ENCODE measurements at places on chromosomes 13 and 19. TPM values are rescaled to one million over a fixed set of nuclear protein-coding genes. Genes with fewer than 3 reads are reported as not detected.

Gene KIR3DL2
- total RNA-seq: not detected

Gene KLHL1
- 0.05 TPM for total RNA-seq

Gene SPRED3
- 9.5 TPM for total RNA-seq

Gene CGB1
- not detected for total RNA-seq

Gene CEACAM4
- total RNA-seq: not detected

Gene STARD13
- total RNA-seq: 4.6 TPM

Gene KCNN4
- total RNA-seq: 0.14 TPM

Gene GNG7
- 12.3 TPM for total RNA-seq

Gene C2CD4C
- total RNA-seq: 5.6 TPM

Gene GARRE1
- total RNA-seq: 21.9 TPM

Gene POSTN
- total RNA-seq: 1.4 TPM

Gene CCDC70
- not detected for total RNA-seq

Gene VWA8
- total RNA-seq: 25.6 TPM

DNA sequence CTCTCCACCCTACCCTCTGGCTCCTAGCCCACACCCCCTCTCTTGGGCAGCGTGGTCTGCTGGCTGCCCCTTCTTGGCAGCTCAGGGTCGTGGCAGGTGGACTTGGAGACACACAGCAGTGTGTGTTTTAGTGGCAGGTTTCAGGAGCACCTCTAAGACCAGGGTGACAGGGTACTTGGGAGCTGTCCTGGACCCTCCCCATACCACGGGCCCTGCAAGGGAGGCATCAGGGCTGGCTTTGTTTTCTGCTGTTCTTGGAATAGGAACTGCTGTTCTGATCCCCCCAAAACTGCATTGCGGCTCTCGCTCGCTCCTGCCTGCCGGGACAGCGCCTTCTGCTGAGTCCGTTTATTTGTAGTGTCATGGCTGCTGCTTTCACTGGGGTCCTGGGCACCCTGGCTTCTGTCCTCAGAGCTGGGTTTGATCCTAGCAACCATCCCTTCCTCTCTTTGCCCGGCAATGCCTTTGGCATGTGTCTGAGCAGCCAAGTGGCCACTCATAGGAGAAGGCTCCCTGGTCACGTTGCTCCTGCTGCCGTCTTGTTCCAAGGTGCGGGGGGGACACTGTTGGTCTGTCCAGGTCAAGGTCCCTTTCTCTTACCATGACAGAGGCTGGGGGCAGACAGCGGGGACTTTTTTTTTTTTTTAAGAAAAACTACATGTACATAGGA is 12.1 kb downstream of the COMP start:
- peaks cover 86% of the 10 kb centered on the region for H3K27me3 ChIP-seq
- no peak overlapping the region for H3K27ac ChIP-seq
- no peaks in the 10 kb centered on the region for H3K36me3 ChIP-seq
- no peak for DNase-seq
- H3K4me1 ChIP-seq: no peaks in the 10 kb centered on the region
- no peak overlapping the region for H3K4me3 ChIP-seq

- DNase-seq: no peak
- H3K4me1 ChIP-seq: no peaks in the 10 kb centered on the region
- no peaks in the 10 kb centered on the region for H3K36me3 ChIP-seq
- H3K27me3 ChIP-seq: no peaks in the 10 kb centered on the region
Measured at GRCh38 chr19:28537896-28538295, 675.1 kb downstream of the UQCRFS1 start.

- DNase-seq: peak; percentile 70
- H3K36me3 ChIP-seq: no peaks in the 10 kb centered on the region
- no peaks in the 10 kb centered on the region for H3K27me3 ChIP-seq
Measured at GRCh38 chr19:13401388-13401787, 104.9 kb downstream of the CACNA1A start.

- DNase-seq: peak; percentile 52
- no peaks in the 10 kb centered on the region for H3K36me3 ChIP-seq
- no peaks in the 10 kb centered on the region for H3K27me3 ChIP-seq
- peak overlapping the region; percentile 58 for H3K27ac ChIP-seq
Measured at GRCh38 chr13:24270639-24271141, 38.7 kb upstream of the C1QTNF9 start.

DNA sequence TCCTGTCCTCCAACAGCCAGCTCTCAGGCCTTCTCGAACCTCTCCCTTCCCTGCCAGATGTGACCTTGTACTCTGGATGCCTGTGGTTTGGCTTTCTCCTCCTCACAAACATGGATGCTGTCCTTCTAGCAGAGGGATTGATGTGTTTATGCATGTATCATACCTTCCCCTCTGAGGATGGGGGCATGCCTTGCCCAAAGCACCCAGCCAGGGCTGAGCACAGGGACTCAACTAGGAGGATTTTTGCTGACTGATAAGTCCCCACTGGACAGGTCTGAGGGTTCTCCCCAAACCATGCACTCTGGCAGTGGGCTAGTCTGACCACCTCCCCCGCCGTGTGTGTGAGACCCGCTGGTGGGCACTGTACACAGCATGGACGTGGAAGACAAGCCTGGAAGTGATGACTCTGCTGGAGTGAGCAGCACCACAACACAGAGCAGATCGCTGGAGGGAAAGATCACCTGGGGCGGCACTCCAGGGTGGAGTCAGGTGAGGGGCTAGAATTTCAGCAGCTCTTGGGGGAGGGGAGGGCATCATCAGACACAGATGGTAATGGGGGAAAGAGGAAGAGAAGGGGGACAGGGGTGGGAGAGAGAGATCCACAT is 360.3 kb upstream of the ZNF507 start:
- no peaks in the 10 kb centered on the region for H3K4me1 ChIP-seq
- no peak overlapping the region for H3K27ac ChIP-seq
- no peak overlapping the region for H3K4me3 ChIP-seq
- H3K36me3 ChIP-seq: no peaks in the 10 kb centered on the region
- no peak for DNase-seq
- H3K27me3 ChIP-seq: no peaks in the 10 kb centered on the region

- peaks cover 49% of the 10 kb centered on the region for H3K36me3 ChIP-seq
- no peaks in the 10 kb centered on the region for H3K27me3 ChIP-seq
- DNase-seq: no peak
- no peak overlapping the region for H3K27ac ChIP-seq
Measured at GRCh38 chr13:60019119-60019993, 144.4 kb downstream of the DIAPH3 start.

- no peaks in the 10 kb centered on the region for H3K27me3 ChIP-seq
- no peak overlapping the region for H3K4me3 ChIP-seq
- no peaks in the 10 kb centered on the region for H3K4me1 ChIP-seq
- H3K27ac ChIP-seq: no peak overlapping the region
- H3K36me3 ChIP-seq: no peaks in the 10 kb centered on the region
Measured at GRCh38 chr13:111006506-111007031, 91.7 kb upstream of the ANKRD10 start.

DNA sequence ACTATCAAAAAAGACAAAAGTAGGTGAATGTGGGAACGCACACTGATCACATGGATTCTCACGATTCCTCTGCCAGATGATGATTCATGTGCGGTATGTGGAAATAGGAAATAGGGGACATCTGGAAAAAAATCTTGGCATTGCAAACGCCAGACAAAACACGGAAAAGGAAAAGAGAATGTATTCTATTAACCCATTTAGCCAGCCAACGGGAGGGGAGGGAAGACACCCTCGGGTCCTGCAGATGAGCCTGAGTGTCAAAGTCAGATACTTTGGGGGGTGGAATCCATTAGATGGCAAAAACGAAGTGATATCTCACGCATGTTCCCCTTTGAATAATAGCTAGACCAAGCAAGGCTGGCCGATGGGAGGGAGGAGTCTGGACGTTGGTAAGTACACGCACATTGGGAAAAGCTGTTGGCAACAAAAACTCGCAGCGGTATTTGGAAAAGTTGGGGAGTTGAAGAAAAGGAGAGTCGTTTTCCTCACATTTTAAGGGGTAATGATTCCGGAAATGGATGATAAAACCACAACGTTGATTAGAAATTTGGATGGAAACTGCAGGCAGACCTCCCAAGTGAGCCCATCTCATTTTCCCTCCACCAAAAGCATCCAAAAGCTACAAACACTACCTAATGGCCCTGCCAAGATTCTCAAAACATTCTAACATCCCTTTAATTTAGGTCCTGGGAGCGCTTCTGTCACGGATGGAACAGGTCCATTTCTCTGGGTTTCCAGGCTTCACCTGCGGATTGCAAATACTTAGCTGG is 73.6 kb downstream of the COL4A1 start:
- peak; percentile 13 for DNase-seq
- no peak overlapping the region for H3K4me3 ChIP-seq
- H3K27ac ChIP-seq: no peak overlapping the region
- peaks cover 4% of the 10 kb centered on the region for H3K4me1 ChIP-seq
- no peaks in the 10 kb centered on the region for H3K27me3 ChIP-seq

- peaks cover 21% of the 10 kb centered on the region for H3K27me3 ChIP-seq
- H3K4me1 ChIP-seq: no peaks in the 10 kb centered on the region
- H3K36me3 ChIP-seq: no peaks in the 10 kb centered on the region
Measured at GRCh38 chr19:48739404-48740163, 826 bp downstream of the RASIP1 start.

GRCh38 chr13:48456546-48456945 is 43.6 kb upstream of the LPAR6 start:
- no peak overlapping the region for H3K4me3 ChIP-seq
- no peak overlapping the region for H3K27ac ChIP-seq
- H3K27me3 ChIP-seq: no peaks in the 10 kb centered on the region
- H3K36me3 ChIP-seq: no peaks in the 10 kb centered on the region

- H3K27ac ChIP-seq: no peak overlapping the region
- no peaks in the 10 kb centered on the region for H3K36me3 ChIP-seq
- DNase-seq: peak; percentile 47
- no peaks in the 10 kb centered on the region for H3K4me1 ChIP-seq
Measured at GRCh38 chr19:32061315-32061714, 284.1 kb upstream of the ZNF507 start.

GRCh38 chr19:6750062-6750461 is 10.6 kb downstream of the TRIP10 start:
- no peaks in the 10 kb centered on the region for H3K27me3 ChIP-seq
- no peak overlapping the region for H3K4me3 ChIP-seq
- H3K27ac ChIP-seq: no peak overlapping the region
- H3K4me1 ChIP-seq: no peaks in the 10 kb centered on the region
- DNase-seq: no peak
- H3K36me3 ChIP-seq: peaks cover 80% of the 10 kb centered on the region

- no peaks in the 10 kb centered on the region for H3K4me1 ChIP-seq
- no peak overlapping the region for H3K4me3 ChIP-seq
- no peak for DNase-seq
- H3K27ac ChIP-seq: no peak overlapping the region
Measured at GRCh38 chr13:95603887-95604555, 40.5 kb downstream of the DZIP1 start.

- no peaks in the 10 kb centered on the region for H3K36me3 ChIP-seq
- H3K27ac ChIP-seq: no peak overlapping the region
- no peaks in the 10 kb centered on the region for H3K27me3 ChIP-seq
- DNase-seq: no peak
- no peak overlapping the region for H3K4me3 ChIP-seq
Measured at GRCh38 chr13:26663791-26664190, 96.8 kb downstream of the GPR12 start.

DNA sequence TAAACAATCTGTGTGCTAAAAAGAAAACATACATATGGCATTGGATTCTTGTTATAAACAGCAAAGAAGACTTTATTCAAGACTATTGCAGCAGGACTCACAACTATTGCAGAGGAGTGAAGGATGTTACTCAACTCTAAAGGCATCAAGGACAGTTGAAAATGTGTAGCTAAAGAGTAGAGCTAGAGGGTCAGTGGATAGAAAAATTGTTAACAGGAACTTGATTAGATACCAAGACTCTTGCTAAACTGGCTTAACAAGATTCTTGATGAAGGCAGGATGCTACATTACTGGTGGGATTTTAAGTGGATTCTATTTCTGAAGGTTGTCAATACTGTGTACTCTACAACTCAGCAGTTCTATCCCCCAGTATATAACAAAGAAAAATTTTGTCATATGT is 1183.3 kb downstream of the SLITRK1 start:
- no peak overlapping the region for H3K27ac ChIP-seq
- H3K27me3 ChIP-seq: no peaks in the 10 kb centered on the region
- no peaks in the 10 kb centered on the region for H3K36me3 ChIP-seq
- H3K4me3 ChIP-seq: no peak overlapping the region

GRCh38 chr19:49546825-49547565 is 19.2 kb downstream of the RCN3 start:
- H3K4me3 ChIP-seq: no peak overlapping the region
- no peaks in the 10 kb centered on the region for H3K36me3 ChIP-seq
- DNase-seq: peak; percentile 91

- peaks cover 4% of the 10 kb centered on the region for H3K36me3 ChIP-seq
- H3K27ac ChIP-seq: peak within 1 kb of the TSS; percentile 73
- H3K4me3 ChIP-seq: peak within 1 kb of the TSS; percentile 79
- DNase-seq: peak; percentile 94
- no peaks in the 10 kb centered on the region for H3K27me3 ChIP-seq
Measured at GRCh38 chr19:58059003-58059670, at the start of gene ZNF135. ZNF135 (plus strand) TSS chr19:58059282; CDS start chr19:58060003, 721 bp downstream.

- H3K4me1 ChIP-seq: no peaks in the 10 kb centered on the region
- no peaks in the 10 kb centered on the region for H3K27me3 ChIP-seq
- peaks cover 2% of the 10 kb centered on the region for H3K36me3 ChIP-seq
- peak; percentile 77 for DNase-seq
Measured at GRCh38 chr13:110713981-110714796, 689 bp downstream of the ING1 start.

DNA sequence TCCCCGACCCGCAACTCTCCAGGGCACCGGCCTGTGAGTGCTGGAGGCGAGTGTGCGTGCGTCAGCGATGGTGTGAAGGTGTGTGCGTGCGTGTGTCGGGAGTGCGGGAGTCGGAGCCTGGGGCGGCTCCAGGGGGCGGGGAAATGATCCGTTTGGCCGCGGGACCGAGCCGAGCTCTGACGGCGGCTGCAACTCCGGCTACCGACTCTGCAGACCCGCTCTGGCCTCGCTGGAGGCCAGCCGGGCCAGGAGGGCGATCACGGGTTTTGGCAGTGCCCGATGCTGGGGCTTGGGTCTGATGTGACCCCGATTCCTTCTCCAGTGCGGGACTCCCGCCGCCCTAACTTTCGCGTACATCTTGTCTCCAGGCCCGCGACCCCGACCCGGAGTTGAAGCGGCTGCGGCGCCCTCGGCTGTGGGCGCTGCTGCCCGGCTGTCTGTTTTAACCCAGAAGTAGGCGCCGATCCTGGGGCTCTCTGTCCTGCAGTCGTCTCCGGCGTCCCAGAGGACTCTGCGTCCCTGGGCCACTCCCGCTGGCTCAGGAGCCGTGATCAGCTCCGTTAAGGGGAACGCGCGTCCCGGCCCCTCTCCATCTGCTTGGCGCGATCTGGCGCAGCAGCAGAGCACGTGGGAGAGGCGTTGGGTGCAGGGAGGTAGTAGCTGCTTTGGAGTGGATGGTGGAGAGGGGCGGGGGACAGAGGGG is 1.2 kb downstream of the CHST8 start:
- no peak overlapping the region for H3K27ac ChIP-seq
- no peaks in the 10 kb centered on the region for H3K4me1 ChIP-seq
- H3K27me3 ChIP-seq: peaks cover 79% of the 10 kb centered on the region
- H3K4me3 ChIP-seq: peak overlapping the region; percentile 74
- peak; percentile 65 for DNase-seq
- no peaks in the 10 kb centered on the region for H3K36me3 ChIP-seq

DNA sequence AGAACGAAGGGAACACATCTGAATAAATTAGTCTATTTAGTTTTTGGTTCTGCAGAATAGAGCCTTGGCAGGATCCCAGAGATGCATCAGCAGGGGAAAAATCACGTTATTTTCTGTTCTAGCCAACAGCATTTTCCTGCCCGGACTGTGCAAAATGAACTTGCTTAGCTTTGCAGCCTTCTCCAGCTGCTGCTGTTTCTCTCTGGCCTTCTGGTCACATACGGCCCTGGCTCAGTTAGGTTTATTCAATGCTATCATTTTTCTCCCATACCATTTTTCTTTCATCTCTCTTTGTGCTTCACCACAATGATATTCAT is 110.4 kb upstream of the KL start:
- H3K4me3 ChIP-seq: no peak overlapping the region
- no peak for DNase-seq

Data from endodermal cell (in vitro differentiated cells).